ENCODE measurements at places on chromosomes 2 and 18.

GRCh38 chr2:144875290-144875969, 355.5 kb upstream of the ZEB2 start:
- peaks cover 7% of the 10 kb centered on the region for H3K4me1 ChIP-seq
- no peak overlapping the region for H3K4me3 ChIP-seq
- H3K27ac ChIP-seq = no peak overlapping the region
- no peaks in the 10 kb centered on the region for H3K27me3 ChIP-seq
- H3K36me3 ChIP-seq = no peaks in the 10 kb centered on the region

DNA sequence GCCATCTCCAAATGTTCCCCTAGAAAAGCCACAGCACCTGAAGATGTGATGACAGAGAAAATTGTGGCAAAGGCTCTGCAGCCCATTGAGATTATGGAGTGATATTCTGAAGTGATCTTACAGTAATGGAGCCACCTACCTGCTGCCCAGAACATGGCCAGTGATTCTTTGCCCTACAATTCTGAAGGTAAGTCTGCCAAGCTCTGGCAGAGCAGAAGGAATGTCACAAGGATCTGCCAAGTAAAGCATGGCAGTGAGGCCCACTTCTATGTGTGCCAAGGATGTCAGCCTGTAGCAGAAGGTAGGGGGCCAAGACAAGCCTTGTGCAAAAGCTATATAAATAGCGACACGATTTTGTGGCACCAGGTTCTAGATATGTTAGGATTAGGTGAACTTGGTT, 155.1 kb downstream of the RND3 start:
- DNase-seq = no peak
- peaks cover 12% of the 10 kb centered on the region for H3K4me1 ChIP-seq
- H3K27me3 ChIP-seq = no peaks in the 10 kb centered on the region
- no peaks in the 10 kb centered on the region for H3K36me3 ChIP-seq

- DNase-seq = no peak
- no peak overlapping the region for H3K4me3 ChIP-seq
- H3K4me1 ChIP-seq = no peaks in the 10 kb centered on the region
- H3K27ac ChIP-seq = no peak overlapping the region
- H3K27me3 ChIP-seq = no peaks in the 10 kb centered on the region
- no peaks in the 10 kb centered on the region for H3K36me3 ChIP-seq
Observed at GRCh38 chr2:126837966-126838715, 60.5 kb upstream of the TEX51 start.

DNA sequence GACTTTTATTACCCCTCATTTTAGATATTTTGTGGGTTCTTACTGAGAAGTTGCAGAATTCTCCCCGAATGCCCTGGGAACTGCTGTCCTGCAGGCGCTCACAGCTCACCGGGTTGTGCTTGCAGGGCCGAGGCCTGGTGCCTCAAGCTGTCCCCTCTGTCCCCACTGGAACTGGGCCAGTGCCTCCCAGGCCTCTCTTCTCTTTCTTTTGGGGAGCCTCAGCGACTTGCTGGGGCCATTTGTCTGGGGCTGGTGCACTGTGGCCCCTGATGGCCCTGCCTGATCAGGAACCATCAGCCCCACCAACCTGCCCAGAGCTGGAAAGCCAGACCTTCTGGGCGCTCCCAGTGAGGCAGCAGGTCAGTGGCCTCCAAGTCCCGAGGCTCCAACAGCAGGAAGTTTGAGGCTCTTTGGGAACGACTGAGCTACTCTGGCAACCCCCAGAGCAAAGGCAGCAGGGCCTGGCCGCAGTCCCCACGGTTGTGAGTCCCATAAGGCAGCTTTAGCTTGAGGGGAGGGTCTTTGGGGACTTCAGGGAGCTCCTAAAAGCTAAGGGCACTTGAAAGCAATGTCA, 14.7 kb upstream of the NEU4 start:
- peaks cover 8% of the 10 kb centered on the region for H3K36me3 ChIP-seq
- peaks cover 8% of the 10 kb centered on the region for H3K27me3 ChIP-seq
- H3K4me1 ChIP-seq = no peaks in the 10 kb centered on the region
- H3K27ac ChIP-seq = no peak overlapping the region
- DNase-seq = no peak
- no peak overlapping the region for H3K4me3 ChIP-seq

DNA sequence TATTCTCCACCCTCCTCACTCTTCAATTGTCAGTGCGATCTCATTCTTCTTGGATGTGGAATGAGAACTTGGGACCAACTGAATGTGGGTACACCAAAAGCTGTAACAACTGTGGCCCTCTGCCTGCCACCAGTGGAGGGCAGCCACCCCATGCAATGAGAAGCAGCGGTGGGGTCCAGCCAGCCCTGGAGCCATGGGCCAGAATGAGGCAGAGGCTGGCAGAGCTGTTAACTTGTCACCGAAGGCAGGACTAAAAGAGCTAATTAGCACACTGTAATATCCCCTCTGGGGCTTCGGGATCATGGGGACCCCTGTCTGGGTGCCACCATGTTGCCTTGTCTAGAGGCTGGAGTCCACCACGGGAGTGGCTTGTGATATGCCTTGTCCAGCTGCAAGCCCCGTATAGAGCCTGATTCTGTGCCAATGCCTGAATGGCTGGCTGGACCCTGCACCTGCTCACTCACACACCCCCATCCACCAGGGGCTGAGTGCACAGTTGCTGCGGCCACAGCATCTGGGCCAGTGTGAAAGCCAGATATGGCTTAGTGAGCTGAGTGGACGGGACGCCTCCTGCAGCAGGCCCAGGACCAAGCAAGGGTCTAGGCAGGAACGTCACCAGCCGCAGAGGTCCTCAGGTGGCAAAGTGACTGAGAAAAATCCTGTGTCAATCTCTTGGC, 680.5 kb downstream of the DSC3 start:
- H3K27me3 ChIP-seq = no peaks in the 10 kb centered on the region
- no peak overlapping the region for H3K4me3 ChIP-seq
- H3K27ac ChIP-seq = no peak overlapping the region
- no peaks in the 10 kb centered on the region for H3K36me3 ChIP-seq
- DNase-seq = no peak

GRCh38 chr2:145036421-145037011, 516.6 kb upstream of the ZEB2 start:
- no peaks in the 10 kb centered on the region for H3K36me3 ChIP-seq
- no peaks in the 10 kb centered on the region for H3K4me1 ChIP-seq
- no peak overlapping the region for H3K27ac ChIP-seq
